ENCODE measurements at places on chromosomes 16 and 17.

DNA sequence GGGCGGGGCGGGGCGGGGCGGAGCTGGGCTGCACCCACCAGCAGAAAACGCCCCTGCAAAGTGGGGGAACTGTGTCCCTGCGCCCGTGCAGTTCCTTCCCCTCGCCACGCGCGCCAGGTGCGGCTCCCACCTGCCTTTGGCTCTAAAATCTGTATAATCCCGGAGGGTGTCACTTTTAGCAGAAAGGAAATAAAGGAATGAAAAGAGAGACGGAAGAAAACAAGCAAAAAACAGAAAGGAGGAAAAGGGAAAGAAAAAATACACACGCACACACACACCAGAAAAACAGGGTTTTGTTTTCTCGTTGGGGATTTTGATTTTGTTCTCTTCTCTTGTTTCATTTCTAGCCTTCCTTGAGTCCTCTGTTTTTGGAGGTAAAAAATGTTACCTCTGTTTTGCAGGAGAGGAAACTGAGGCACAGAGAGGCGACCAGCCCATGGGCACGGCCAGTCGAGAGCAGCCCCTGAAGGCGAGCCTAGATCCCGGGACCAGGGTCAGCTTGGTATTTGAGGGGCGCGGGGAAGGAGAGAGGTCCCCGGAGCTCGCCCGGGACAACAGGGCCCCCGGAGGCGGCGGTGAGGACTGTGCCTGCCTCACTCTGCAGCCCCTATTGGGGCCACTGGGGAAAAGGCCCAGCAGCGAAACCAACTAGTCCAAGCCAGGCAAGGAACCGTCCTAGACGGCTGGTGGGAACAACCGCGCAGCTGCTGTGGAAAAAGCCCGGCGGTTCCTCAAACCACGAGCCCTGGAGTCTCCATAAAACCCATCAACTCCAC lies 594 bp upstream of the CARHSP1 start:
- peak; percentile 57 for DNase-seq

GRCh38 chr17:73103641-73104335 lies 11.3 kb upstream of the SLC39A11 start:
- no peak for DNase-seq

GRCh38 chr16:46638947-46639925 lies 18.1 kb upstream of the SHCBP1 start:
- DNase-seq: no peak

GRCh38 chr17:10789694-10790271 lies 14.1 kb downstream of the TMEM238L start:
- no peak for DNase-seq

- no peak for DNase-seq
These were observed 26.6 kb upstream of the NAGLU start for GRCh38 chr17:42509409-42509808.

DNA sequence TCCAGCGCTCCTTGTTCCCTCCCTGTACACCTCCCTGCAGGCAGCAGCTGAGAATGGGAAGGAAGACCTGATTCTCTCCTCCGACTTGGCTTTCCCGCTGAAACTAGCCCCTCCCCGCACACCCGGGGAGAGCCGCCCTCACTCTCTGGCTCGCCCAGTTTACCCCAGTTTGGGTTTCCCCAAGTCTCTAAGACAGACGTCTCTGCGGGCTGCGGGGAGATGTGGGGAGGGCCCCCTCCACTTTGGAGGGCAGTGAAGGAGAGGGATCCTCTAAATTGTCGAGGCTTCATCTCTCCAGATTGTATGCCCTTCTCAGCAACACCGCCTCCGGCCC lies 797 bp downstream of the GRB7 start:
- DNase-seq: no peak

GRCh38 chr16:19844945-19845641 lies 39.6 kb downstream of the GPRC5B start:
- no peak for DNase-seq

DNA sequence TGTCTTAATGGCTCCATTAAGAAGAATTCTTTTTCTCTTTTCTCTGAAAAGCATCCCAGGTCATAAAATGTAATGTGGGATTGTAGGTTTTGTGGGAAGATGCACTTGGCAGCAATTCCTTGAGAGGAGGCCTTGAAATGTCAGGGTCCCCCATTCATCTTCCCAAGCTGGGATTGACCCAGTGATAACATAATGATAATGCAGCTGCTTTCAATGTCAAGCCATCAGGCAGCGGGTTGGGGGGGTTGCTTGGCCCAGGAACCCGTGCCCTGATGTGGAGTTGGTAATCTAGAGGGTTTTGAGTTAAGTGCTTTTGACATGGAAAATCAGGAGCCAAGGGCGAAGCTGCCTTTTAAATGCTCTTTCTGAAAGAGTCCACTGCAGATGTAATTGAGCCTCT lies 484.0 kb downstream of the WWOX start:
- DNase-seq: no peak

GRCh38 chr16:80034948-80035663 lies 434.6 kb upstream of the MAF start:
- no peak for DNase-seq

GRCh38 chr17:74176546-74177001 lies 26.9 kb upstream of the RPL38 start:
- peak; percentile 78 for DNase-seq

DNA sequence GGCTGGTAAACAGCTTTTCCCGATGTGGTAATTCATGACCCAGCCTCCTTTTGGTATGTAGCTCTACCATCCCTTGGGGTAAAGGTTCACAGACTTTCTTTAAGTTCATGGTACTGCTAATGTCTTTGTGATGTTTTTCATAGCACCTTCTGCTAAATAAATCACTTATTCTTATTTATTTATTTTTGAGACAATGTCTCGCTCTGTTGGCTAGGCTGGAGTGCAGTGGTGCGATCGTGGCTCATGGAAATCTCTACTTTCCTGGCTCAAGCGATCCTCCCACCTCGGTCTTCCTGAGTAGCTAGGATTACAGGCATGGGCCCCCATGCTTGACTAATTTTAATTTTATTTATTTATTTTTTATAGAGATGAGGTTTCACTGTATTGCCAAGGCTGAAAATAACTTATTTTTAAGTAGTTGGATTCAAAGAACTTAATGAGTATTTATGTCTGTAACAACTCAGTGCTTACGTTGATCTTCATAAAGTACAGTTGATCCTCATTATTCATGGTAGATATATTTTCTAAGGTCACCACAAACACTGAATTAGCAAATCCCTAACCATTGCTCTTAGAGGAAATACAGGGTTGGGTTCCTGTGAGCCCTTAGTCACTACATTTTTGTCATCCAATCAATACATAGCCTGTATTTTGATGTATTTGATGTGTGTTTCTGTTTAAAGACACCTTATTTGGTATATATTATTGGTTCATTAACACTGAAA lies 97.1 kb downstream of the SHISA9 start:
- DNase-seq: no peak

DNA sequence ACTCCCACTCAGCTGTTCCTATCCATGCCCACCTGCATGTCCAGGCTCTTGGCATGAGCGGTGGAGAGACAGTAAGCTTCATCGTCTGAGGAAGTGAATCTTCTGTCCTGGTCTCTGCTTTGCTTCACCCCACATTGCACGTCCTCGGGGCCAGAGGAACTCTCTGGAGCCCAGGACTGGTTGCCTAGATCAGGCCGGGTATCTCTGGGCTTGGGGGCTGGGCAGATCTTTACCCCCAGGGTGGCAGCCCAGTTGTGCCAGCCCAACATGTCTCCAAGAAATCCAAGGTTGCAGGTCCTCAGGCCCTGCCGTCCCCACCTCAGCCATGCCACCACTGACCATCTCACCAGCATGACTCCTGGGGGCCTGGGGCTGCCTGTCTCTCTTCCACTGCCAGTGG lies 58.3 kb downstream of the BEAN1 start:
- DNase-seq: no peak

GRCh38 chr17:64355536-64356303 lies 34.9 kb downstream of the PECAM1 start:
- DNase-seq: no peak

- no peak for DNase-seq
These were observed 5.8 kb downstream of the ITPRIPL2 start for GRCh38 chr16:19119564-19119963.

DNA sequence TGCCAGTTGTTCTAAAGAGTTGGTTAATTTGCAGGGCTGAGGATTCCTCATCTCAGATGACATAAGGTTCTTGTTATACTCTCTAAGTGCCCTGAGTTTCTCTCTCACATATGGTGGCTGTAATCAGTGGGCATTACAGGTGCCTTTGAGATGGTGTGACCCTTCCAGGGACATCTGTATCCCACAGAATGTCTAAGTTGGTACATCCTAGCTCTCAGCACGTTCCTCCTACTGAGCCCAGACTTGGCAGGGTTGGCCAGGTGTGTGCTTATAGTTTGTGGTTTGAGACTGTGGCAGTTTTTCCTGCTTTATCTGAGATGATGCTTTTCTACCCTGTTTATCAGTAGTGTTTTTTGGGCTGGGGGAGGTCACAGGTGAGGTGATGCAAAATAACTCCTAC lies 36.3 kb downstream of the SPECC1 start:
- DNase-seq: no peak

DNA sequence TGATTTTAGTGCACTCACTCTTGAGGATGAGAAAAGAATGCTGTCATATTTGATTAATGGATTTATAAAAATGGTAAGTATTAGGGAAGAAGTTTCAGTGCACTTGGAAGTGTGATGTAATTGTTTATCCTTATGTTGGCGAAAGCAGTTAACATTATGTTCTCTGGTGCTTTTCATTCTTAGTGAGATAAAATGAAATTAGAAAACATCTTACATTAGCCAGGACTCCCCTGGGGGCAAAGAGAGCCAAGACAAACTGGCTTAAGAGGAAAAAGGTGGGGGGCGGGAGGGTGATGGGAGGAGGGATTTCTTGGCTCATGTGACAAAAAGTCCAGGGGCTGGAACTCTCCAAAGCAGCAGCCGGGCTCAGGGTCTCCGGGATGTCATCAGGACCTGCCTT lies 73.2 kb downstream of the KNOP1 start:
- peak; percentile 24 for DNase-seq

DNA sequence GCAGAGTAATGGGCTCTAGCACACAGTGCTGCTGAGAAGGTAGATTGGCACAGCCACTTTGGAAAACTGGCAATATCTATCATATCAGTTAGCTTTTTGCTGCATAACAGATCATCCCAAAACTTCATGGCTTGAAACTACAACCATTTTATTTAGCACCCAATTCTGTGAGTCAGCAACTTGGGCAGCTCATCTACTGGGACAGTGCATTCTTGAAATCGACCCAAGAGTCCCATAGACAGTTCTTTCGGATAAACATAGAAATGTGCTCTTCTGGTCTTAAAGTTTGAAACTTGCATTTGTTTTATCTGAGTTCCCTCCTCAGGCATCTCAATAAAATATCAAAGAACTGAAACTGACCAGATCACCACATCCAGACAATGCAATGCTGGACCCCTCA lies 76.7 kb downstream of the CEP112 start:
- DNase-seq: no peak

DNA sequence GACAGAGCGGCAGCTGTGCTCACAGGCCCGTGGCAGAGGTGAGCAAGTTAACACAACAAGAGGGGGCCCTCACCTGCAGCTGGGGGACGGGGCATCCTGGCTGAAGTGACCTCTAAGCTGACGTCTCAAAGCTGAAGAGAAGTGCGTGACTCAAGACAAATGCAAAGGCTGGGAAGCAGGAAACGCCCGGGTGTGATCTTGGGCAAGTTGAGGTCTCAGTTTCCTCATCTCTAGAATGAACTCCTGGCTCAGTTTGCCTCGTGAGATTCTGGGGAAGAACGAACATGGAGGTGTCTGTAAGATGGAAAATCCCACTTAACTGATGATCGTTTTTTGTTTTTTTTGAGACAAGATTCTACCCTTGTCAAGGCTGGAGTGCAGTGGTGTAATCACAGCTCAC lies 40.1 kb upstream of the C1QL1 start:
- no peak for DNase-seq

GRCh38 chr17:66620528-66620927 lies 214.4 kb upstream of the CACNG5 start:
- DNase-seq: no peak

GRCh38 chr16:79784007-79784406 lies 183.5 kb upstream of the MAF start:
- no peak for DNase-seq

GRCh38 chr17:7380855-7381683 lies at the start of gene TNK1:
Gene TNK1 (plus strand): TSS chr17:7381089. CDS start chr17:7382927, 1,838 bp downstream.
- no peak for DNase-seq

DNA sequence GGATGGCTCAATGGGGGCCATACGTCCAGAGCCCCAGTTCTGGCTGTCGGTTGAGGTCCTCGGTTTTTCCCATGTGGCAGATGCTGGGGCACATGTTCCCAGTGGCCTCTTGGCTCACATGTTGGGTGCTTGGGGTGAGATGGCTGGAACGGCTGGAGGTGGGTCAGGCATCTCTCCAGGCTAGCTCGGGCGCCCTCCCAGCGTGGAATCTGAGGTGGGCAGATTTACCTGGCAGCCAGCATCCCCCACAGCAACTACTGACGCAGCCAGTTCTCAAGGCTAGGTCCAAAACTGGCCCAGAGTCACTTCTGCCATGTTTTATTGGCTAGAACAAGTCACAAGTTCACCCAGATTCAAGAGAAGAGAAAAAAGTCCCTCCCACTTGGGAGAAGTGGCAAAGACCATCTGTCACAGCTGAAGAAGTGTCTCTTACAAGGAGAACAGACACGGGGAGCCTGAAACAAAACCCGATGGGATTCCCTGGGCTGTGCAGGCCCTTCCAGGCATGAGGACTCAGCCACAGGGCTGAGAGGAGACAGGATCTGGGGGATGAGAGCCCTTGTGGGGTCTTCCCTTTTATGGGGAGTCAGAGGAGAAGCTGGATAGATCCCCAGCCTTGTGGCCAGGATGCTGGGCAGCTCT lies 15.2 kb downstream of the ACE start:
- DNase-seq: no peak

GRCh38 chr16:7509963-7510601 lies 177.4 kb downstream of the RBFOX1 start:
- no peak for DNase-seq

GRCh38 chr17:61299517-61300513 lies 99.8 kb upstream of the TBX2 start:
- DNase-seq: no peak

DNA sequence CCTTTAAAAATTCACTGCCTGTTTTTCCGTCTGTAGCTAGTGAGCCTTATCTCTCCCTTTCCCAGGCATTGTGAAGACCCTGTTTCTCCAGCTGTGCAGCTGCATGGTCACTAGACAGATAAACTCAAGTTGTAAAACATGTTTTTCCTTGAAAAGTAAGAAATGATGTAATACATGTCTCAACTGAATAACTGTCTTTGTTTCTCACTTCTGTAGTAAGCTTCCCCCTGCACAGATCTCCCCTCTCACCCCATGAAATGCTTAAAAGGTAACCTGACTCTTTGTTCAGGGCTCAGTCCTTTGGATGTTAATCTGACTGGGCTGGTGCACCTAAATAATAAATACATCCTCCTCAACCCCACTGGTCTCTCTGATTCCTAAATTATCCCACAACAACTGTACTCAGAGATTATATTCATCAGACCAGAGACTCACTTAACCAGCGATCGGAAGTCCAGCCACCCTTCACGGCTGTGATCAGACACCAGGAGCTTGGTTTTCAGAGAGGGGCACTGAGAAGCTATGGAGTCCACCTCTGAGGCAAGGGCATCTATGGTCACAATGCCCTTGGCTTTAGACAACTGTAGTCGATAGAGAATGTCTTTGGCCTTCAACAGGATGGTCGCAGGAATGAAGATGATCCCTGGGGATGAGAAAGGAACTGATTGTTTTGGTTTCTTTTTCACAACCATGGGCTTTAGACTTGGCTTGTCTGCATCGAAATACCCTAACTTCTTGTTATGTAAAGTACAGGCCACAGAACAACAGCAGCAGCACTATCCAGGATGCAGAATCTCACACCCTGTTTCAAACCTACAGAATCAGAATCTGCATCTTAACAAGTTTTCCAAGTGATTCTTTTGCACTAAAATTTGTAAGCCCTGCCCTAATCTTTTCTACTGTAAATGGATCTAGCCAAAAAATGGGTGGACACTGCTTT lies 15.4 kb downstream of the ACSM1 start:
- no peak for DNase-seq

- DNase-seq: no peak
These were observed 339.4 kb downstream of the SEC14L1 start for GRCh38 chr17:77480199-77480508.

All from BE2C (cell line).